ENCODE measurements at places on chromosomes 11 and 22.

DNA sequence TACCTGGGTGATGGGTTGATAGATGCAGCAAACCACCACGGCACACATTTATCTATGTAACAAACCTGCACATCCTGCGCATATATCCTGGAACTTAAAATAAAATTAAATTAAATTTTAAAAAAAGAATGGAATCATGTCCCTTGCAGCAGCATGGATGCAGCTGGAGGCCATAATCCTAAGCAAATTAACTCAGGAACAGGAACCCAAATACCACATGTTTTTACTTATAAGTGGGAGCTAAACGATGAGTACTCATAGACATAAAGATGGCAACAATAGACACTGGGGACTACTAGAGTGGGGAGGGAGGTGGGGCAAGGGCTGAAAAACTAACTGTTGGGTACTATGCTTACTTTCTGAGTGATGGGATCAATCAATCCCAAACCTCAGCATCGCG is 40.9 kb downstream of the CWC15 start:
- DNase-seq, result no peak

- no peak for DNase-seq
These were observed 12.9 kb upstream of the EHD1 start for GRCh38 chr11:64891215-64891848.

- no peak for DNase-seq
These were observed 4.2 kb upstream of the UVRAG start for GRCh38 chr11:75810637-75811390.

- DNase-seq, result no peak
These were observed 5.1 kb downstream of the SSTR3 start for GRCh38 chr22:37206841-37207821.

DNA sequence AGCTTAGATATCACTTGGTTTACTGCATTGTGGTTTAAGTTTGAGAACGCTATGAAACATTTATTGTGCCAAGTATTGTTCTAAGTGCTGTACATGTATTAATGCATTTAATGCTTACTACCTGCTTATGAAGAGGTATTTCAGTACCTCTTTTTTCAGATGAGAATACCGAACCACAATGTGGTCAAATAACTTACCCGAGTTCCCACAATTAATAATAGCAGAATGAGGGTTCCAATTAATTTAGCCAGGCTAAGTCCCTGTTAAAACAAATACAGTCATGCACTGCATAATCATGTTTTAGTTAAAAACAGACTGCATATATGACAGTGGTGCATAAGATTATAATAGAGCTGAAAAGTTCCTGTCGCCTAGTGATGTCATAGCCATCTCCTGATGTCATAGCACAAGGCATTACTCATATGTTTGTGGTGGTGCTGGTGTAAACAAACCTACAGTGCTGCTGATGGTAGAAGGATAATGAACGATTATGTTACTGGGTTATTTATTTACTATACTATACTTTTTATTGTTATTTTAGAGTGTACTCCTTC is 4.3 kb downstream of the ZC3H12C start:
- DNase-seq, result no peak

DNA sequence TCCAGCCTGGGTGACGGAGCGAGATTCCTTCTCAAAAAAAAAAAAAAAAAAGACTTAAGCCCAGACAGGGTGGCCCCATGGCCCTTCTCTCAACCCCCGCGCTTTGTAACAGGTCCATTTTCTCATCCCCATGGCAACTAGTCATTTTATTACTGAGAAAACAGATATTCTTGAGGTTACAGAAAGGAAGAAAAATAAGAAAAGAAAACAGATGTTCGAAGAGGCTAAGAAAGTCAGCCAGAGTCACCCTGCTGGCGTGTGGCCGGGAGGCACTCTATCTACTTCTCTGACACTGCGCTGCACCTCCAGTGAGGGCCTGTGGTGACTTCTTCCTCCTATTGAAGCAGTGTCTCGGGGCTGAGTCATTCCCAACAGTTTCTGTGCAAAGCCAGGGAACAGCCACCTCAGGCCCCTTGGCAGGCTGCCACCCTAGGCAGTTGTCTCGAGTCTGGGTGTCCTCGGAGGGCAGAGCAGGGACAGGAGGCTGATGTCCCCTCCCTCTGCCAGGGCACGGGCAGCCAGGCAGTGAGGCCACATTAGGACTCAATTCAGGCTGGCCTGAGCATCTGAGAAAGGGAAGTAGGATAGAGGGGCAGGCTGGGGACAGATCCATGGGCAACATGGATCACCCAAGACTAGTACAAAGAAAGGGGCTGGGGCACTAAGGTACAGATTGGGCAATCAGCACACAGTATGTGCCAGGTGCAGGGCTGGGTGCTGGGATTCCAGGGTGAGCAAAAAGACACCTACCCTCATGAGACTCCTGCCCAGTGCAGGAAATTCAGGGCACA is 16.4 kb upstream of the SYVN1 start:
- peak; percentile 95 for DNase-seq

DNA sequence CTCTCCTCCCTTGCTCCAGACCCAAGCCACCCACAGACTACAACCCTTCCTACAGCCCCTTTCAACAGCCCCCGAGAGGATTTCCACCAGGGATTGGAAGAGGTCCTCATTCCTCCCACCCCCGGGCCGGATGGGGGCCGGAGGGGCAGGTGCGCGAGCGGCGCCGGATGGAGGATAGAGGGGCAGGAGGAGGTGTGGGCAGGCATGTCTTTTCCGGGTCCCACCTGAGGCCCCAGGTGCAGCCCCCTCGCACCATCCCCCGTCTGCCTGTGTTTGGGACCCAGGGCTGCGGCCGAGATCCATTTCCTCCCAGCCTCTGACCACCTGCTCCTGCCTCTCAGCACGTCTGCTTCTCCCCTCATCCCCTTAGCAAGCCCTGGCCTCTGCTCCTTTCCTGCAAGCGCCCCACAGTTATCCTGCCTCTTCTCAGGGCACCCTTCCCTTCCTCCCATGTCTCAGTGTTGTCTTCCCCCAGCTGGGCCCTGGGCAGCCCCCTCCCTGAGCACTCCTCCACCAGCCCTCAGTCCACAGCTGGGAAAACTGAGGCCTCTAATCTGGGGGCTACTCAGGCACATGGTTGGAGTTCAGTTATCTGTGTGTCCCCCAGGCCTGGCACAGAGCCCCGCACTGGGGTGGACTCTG is 19.3 kb upstream of the CBX7 start:
- no peak for DNase-seq

- no peak for DNase-seq
These were observed 91.0 kb downstream of the SERGEF start for GRCh38 chr11:17921659-17922415.

- DNase-seq, result no peak
These were observed 997 bp upstream of the CDHR5 start for GRCh38 chr11:625636-626268.

DNA sequence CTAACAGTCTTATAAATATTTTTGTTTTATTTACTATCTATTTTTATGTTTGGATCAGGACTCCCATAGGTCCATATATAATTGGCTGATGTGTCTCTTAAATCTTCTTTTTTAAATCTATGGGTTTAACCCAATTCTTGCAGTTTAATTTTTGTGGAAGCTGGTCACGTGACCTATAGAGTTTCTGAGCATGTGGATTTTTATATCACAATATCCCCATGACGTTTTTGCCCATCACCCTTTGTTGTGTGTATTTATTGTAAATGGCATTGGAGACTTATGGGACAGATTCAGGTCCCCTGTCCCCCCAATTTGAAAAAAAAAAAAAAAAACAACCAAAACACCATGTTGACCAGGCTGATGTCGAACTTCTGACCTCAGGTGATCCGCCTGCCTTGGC is 78.8 kb upstream of the PRODH start:
- no peak for DNase-seq

DNA sequence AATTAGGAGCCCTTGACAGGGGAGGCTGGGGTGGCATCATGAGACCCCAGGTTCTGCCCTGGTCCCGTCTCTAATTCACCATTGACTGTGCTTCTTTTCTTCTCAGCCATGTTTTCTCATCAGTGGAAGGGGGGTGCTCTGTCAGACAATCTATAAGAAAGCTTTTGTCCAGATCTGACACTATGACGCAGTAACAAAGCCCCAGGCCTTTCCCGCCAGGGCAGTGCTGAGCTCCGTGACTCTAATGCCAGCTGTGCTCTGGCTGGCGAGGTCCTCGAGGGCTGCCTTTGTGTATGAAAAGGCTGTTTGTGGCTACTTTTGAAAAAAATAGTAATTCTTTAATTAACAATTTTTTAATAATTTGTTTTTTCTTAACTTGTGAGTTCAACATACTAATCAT is 3.2 kb downstream of the CD6 start:
- DNase-seq, result no peak

DNA sequence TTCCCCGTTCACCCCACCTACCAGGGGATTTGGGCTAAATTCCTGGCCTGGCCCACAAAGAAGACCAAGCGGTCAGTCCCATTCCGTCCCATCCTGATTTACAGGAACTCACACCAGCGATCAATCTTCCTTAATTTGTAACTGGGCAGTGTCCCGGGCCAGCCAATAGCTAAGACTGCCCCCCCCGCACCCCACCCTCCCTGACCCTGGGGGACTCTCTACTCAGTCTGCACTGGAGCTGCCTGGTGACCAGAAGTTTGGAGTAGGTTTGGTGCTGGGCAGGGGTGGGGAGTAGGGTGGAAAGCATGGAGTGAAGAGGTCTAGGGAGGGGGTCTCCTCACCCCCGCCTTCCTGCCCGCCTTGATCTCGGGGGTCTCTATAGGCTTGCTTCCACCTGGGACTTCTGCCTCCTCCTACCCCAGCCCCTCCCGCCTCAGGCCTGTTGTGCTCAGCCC is at the start of gene SERPING1:
Gene SERPING1 (plus strand): TSS at position 225 of the 455 bp plus-strand sequence. CDS start 586 bp downstream, outside the sequence.
- DNase-seq, result no peak

DNA sequence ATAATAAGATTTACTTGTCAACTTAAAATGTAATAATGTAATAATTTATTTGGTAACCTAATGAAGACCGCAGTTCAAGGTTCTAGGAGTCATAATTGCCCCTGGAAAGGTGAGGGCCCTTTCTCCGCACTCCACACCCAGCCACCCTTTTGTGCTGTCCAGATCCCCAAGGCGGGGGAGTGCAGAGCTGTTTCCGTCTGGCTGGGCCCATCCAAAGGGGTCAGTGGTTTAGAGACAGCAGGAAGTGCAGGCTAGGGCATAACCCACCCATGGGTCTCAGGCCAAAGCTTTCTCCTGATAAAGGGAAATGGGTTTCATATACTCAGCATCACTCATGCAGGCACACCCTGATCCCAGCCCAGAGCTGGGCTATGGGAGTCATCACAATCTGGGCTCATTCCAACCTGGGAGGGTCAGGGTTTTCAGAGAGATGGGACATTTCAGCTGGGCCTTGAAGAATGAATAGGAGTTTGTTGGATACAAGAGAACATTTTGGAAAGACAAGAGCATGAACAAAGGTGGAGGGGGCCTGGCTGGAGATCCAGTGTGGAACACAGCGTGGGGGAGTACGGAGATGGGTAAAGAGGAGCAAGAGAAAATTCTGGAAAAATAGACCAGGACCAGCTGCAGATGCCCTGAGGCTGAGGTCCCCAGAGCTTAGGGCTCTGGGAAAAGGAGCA is 432.2 kb downstream of the TBC1D22A start:
- DNase-seq, result no peak

- no peak for DNase-seq
These were observed 20.3 kb downstream of the PARVG start for GRCh38 chr22:44200855-44201550.

DNA sequence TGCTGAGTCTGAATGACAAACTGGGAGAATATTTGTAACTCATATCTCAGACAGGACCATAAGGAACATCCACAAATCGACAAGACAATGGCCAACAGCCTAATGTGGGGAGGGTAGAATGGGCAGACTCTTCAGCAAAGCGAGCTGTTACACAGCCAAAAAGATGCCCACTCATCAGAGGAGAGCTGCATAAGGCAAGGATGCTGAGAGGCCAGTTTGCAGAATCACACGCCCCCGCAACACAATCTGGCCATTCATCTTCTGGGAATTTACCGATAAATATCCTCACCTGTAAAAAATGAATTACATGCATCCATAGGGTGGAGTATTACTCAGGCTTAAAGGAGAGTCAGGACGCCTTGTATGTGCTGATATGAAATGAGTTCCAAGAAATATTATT is 57.5 kb upstream of the SLC22A12 start:
- no peak for DNase-seq

DNA sequence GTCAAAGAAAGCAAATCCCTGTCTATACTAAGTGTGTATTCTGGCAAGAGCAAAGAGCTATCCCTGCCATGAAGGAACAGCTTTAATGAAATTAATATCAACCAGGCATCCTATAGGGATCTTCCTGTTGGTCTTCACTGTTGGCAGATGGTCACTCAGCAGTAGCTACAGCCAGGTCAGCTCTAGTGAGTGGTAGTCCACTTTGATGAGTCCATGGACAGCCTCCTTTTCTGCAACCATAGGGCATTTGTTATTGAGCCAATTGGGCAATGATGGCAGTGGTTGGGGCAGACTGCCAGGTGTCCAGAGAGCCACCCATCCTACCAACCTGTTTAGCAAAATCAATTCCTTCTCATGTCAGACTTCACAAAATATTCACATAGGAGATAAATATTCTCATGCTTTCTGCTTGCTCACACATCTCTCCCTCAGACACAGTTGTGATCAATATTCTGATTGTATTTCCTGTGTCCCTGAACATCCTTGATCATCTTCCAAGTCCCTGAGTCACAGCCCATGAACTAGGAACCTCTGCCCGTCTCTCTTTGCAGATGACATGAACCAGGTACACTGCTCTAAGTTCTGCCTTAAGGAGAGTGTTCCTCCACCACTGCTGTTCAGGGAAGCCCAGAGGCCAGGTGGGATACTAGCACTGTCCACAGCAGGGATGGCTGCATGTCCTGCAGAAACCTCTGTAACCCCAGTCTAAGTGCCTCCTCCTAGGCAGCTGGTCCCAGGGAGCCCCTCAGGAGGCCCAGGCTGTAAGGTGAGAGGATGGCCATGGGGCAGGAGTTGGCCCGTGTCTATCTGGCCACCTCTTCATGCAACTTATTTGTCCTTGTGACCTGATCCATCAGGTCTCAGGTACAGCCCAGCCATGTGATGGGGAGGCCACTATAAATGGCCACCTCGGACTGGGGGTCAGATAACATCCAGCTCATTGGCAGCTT is 74.2 kb upstream of the IGLL5 start:
- DNase-seq, result no peak

GRCh38 chr11:132601875-132602274 is 930.4 kb downstream of the OPCML start:
- no peak for DNase-seq

DNA sequence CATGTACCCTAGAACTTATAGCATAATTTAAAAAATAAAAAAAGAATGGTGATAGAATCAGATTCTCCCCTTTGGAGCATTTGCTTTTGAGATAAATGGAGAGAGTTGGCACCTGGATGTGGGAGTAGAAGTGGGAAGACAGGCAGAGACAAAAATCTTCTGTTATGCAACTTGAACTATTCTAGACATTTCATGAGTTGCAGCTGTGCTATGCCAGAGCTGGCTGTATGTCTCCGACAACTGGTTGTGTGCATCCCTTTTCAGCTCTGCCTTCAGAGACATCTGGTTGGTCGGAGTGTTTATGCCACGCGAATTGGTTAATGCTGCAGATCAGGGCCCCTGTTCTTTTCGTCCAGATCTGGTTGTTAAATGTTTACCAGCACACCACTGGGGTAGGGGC is 161.3 kb downstream of the JRKL start:
- no peak for DNase-seq

DNA sequence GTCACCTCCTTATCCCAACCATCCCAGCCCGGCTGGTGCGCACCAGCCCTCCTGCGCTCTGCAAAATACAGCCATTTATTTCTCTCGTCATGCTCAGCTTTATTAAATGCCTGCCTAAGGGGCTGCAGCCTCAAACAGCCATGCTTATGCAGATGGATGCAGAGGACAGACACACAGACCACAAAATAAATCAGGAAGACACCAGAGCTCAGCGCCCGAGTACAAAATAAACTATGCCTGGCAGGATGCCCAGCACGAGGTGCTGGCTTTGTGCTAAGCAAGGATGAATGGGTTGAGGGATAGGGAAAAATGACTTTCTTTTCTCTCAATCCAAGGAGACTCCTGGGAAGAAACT is 70.5 kb downstream of the RPUSD4 start:
- no peak for DNase-seq
